ENCODE measurements at places on chromosomes 16 and 17.

DNA sequence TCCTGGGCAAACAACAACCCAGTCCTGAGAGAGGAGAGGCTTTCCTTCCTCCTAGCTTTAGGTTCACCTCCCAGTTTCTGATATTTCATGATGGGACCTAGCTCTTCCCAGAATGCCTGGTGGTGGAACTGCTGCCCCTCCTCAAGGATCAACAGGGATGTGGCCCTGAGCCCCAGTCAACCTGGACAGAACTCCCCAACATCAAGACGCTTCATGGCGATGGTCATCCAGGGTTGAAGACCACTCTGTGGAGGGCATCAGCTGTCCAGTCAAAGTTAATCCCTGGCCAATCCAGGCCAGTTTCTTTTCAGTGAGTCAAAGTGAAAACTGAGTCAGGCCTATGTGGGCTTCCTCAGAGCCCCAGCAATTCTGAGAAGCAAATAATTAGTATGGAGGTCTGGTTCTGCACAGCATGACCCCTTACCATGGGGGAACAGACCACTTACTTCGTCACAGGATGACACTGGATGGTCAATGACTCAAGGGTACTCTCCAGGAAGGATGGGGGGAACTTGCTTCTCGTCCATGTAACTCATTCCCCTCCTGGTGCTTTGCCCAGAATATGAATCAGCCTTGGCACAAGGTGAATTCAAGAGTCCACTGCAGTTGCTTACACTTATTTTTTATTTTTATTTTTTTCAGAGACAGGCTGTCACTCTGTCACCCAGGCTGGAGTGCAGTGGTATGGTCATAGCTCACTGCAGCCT lies 14.7 kb upstream of the XYLT2 start:
- no peaks in the 10 kb centered on the region for H3K36me3 ChIP-seq
- DNase-seq, result peak; percentile 99
- no peak overlapping the region for H3K27ac ChIP-seq
- H3K27me3 ChIP-seq, result no peaks in the 10 kb centered on the region

DNA sequence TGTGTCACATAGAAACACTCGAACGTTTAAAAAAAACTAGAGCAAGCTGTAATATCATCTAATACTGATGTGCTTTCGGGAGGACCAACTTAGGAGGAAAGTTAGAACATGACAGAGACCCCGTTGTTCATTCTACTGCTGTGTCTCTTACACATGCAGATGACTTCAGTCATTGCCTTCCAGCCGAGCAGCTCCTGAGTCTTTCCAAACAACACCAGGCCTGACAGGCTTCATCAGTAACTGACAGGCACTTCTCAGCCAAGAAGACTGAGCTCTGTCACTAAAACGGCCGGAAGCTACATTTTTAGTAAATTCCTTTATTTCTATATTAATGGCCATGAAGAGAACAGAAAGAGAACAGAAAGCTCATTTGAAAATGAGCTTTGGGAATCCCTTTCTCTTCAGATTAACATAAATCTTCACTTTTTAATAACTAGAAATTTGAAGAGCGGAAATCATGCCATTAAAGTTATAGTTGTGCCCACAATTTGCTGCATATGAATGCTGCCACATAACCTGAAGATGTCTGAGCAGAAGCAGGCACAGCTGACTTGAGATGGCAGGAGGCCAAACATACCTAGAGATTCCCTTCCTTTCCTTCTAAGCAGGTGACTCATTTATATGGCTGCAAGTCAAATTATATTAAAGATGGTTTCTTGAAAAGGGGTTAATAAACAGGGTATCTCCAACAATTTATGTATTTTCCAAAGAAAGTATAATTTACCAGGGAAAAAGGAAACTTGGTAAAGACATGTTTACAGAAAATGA lies 148.9 kb downstream of the ITFG1 start:
- peak; percentile 57 for DNase-seq
- H3K4me1 ChIP-seq, result peaks cover 4% of the 10 kb centered on the region
- H3K27ac ChIP-seq, result no peak overlapping the region
- H3K36me3 ChIP-seq, result no peaks in the 10 kb centered on the region

DNA sequence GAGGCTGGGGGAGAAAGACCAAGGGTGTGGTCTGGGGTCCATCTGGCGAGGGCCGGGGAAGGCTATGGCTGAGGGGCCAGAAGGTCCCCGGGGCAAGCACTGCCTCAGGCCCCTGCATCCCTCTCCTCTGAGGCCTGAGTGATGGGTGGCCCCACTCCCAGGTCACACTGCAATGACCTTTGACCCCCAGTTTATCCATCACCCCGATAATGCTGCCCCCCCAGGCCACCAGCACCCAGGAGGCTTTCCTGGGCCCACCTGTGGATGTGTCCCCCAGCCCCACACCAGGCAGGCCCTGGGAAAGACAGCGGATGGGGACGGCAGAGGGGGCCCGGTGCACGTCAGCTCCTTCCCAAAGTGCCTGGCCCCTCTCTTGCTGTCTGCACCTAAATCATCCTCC lies 22.5 kb upstream of the CACNA1H start:
- no peak overlapping the region for H3K27ac ChIP-seq
- no peaks in the 10 kb centered on the region for H3K4me1 ChIP-seq
- no peak overlapping the region for H3K4me3 ChIP-seq
- H3K27me3 ChIP-seq, result peaks cover 14% of the 10 kb centered on the region
- no peaks in the 10 kb centered on the region for H3K36me3 ChIP-seq
- no peak for DNase-seq

GRCh38 chr17:50052822-50053653 lies 2.9 kb upstream of the ITGA3 start:
- DNase-seq, result peak; percentile 38
- no peak overlapping the region for H3K4me3 ChIP-seq
- no peaks in the 10 kb centered on the region for H3K27me3 ChIP-seq
- peak overlapping the region; percentile 31 for H3K27ac ChIP-seq
- H3K4me1 ChIP-seq, result peaks cover 41% of the 10 kb centered on the region

DNA sequence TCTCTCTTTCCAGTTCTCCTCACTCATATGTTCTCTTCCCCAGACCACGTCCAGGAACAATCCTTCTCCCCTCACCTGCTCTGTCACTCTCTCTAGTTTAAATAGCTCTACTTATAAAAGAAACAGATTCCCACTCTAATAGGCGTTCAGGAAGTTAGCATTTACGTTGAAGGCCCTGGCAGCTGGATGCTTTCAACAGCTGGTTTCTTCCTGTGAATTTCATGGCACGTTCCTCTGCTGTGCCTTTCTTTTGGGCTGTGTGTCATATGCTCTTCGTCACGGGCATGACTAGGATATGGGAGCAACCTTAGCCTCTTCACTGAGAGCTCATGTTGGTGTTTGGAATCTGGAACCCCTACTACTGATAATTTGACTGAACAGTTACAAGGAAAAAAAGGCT lies 73.2 kb downstream of the ZNF18 start:
- H3K27ac ChIP-seq, result no peak overlapping the region
- no peak for DNase-seq
- no peaks in the 10 kb centered on the region for H3K36me3 ChIP-seq
- H3K4me1 ChIP-seq, result no peaks in the 10 kb centered on the region

DNA sequence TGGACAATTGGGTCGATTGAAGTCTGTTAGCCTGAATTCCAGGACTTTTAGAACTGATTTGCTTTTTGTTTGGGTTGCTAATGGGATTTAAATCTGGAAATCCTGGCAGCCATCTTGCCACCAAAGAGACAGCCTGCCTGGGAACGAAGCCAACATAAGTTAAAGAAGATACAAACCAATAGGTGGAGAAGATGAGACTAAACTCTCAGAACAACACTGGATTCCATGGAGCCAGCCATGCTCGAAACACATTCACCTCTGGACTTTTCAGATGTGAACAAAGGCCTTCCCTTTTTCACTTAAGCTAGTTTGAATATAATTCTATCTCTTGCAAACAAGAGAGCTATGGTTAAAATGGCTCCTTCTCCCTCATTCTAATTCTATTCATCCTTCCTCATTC lies 135.9 kb downstream of the TOX3 start:
- no peaks in the 10 kb centered on the region for H3K27me3 ChIP-seq
- H3K4me3 ChIP-seq, result no peak overlapping the region
- H3K4me1 ChIP-seq, result no peaks in the 10 kb centered on the region
- no peaks in the 10 kb centered on the region for H3K36me3 ChIP-seq

DNA sequence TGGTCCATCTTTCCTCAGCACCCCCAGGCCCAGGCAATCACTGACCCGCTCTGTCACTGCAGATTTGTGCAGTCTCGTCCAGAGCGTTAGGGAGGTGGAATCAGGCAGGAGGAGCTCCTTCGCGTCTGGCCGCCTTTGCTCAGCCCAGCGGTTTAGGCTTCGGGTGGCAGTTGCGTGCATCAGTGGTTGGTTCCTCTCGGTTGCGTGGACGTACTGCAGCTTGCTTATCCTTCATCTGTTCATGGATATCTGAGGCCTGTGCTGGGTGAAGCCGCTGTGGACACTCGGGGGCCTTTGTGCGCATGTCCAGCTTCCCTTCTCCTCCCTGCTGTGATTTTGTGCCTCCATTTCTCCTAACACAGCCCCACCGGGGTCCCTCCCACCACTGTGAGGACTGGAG lies 4.7 kb upstream of the P2RX1 start:
- no peak overlapping the region for H3K4me3 ChIP-seq
- DNase-seq, result no peak
- no peaks in the 10 kb centered on the region for H3K36me3 ChIP-seq

GRCh38 chr17:39084558-39084957 lies 66.9 kb downstream of the PLXDC1 start:
- peaks cover 11% of the 10 kb centered on the region for H3K4me1 ChIP-seq
- H3K27ac ChIP-seq, result no peak overlapping the region
- peaks cover 35% of the 10 kb centered on the region for H3K27me3 ChIP-seq
- DNase-seq, result no peak

DNA sequence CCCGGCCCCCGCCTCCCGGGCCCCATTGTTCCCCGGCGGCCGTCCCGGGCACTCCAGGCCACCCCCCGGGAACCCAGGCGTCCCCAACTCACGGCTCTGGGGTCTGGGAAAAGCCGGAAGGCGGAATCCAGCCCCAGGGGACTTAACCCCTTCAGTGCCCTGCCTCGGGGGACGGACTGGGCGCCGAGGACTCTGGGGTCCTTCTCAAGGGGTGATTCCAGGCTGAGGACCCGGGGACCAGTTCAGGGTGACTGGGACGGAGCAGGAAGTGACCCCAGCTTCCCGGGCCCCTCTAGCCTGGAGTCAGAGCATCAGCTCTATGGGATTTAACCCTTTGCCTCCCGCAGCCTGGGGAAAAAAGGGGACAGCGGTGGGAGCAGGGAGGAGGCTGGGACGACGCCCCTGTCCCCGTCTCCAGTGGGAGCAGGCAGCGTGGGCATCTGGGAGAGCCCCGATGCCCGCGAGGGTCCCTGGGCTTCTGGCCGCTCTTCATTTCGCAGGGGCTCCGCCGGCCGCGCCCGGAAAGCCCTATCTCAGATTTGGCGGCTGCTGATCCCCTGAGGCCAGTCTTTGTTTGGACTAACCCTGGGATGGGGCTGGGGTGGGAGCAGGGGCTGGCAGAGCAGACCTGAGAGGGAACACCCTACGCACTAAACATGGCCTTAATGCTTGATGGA lies at the start of gene ZNF629:
Gene ZNF629 (minus strand): TSS at position 270 of the 677 bp plus-strand sequence. CDS start 2,723 bp downstream, outside the sequence.
- peak within 1 kb of the TSS; percentile 96 for H3K4me3 ChIP-seq
- peak within 1 kb of the TSS; percentile 96 for H3K27ac ChIP-seq
- peak; percentile 57 for DNase-seq

DNA sequence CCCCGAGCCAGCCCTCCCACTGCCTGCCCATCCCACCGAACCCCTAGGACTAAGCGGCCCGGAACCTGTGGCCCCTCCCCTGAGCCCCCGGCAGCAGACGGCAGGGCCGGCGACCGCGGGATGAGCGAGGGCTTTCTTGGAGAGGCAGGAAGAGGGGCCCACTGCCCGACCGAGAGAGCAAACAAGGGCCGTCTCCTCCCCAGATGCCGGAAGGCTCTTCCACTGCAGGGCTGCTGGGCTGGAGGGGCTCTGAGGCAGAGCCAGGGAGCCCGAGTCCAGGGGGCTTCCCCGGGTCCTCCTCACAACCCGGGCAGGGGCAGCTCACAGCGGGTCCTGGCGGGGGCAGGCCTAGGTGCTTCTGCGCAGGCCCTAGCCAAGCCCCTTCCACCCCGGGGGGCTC lies 2.9 kb downstream of the PERCC1 start:
- H3K27ac ChIP-seq, result no peak overlapping the region
- H3K4me3 ChIP-seq, result no peak overlapping the region
- H3K4me1 ChIP-seq, result no peaks in the 10 kb centered on the region
- peaks cover 10% of the 10 kb centered on the region for H3K27me3 ChIP-seq

DNA sequence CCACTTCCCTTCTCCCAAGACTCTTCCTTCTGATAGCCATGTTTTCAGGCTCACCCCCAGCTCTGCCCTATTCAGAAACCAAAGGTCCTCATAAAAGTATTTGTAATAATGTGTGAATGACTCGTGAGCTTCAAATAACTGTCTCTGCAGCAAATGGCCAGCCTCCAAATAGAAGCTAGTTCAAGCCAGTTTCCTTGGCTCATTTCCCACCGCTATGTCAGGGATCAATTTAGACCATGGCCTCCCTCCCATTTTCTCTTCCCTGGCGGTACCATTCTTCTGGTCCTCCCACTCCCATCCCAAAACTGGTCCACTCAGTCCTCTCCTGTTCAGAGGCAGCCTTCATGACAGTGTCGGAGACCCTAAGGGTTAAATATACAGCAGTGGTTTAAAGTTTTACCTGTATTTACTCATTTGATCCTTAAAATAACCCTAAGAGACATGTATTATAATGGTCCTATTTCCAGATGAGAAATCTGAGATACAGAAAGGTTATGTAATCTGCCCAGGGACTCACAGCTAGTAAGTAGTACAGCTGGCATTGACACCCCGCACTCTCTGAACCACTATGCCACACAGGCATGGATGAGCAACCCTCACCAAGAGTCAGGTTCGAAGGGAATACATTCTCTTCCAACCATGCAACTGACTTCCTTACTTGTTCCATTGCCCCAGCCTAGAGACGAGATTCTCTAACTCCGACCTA lies 42.9 kb downstream of the GAS7 start:
- peak; percentile 46 for DNase-seq
- H3K27ac ChIP-seq, result no peak overlapping the region
- no peaks in the 10 kb centered on the region for H3K27me3 ChIP-seq
- peaks cover 4% of the 10 kb centered on the region for H3K4me1 ChIP-seq
- H3K4me3 ChIP-seq, result no peak overlapping the region

DNA sequence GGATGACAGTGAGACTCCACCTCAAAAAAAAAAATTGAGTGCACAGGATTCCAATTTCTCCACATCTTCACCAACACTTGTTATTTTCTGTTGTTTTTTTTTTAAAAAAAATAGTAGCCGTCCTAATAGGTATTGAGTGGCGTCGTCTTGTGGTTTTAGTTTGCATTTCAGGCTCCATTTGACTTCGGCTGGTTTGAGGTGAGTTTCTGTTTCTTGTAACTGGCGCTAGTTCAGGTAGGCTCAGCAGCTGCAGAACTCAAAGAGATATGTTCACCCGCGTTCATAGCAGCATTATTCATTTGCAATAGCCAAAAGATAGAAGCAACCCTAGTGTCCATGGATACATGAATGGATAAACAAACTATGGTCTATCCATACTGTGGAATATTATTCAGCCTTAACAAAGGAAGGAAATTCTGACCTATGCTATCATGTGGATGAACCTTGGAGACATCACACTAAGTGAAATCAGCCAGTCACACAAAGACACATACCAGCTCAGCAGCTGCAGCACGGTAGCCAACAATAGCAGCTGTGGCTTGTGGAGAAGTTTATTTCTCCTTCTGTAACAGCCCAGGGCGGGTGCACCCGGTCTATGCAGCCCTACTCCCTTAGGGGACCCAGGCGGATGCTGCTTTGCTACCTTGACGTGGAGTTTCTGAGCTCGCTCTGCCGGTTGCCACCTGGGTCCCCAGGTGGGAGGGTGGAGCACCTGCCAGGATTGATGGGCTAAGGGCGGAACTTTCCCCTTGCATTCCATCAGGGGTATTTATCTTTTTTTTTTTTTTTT lies 44.9 kb downstream of the TMEM235 start:
- no peak overlapping the region for H3K4me3 ChIP-seq
- peaks cover 2% of the 10 kb centered on the region for H3K4me1 ChIP-seq
- H3K36me3 ChIP-seq, result no peaks in the 10 kb centered on the region
- peaks cover 37% of the 10 kb centered on the region for H3K27me3 ChIP-seq
- no peak for DNase-seq
